Hematopoietic multipotent progenitor cell treated with erythropoietin and hydrocortisone succinate and interleukin-3 and kit ligand, for 4 days (in vitro differentiated cells): ENCODE measurements at places on chromosomes 2 and 18.

GRCh38 chr2:38074764-38075506 lies 1.0 kb downstream of the CYP1B1 start:
- peak; percentile 54 for DNase-seq

GRCh38 chr2:100580367-100581276 lies 17.8 kb downstream of the PDCL3 start:
- peak; percentile 72 for DNase-seq

DNA sequence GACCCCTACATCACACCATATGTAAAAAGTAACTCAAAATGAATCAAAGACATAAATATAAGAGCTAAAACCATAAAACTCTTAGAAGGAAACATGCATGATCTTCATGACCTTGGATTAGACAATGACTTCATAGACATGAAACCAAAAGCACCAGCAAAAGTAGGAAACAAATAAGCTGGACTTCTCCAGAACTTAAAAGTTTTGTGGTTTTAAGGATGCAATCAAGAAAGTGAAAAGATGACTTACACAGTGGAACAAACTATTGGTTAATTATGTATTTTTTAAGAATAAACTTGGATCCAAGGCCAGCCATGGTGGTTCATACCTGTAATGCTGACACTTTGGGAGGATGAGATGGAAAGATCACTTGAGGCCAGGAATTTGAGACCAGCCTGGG lies 150.2 kb downstream of the GALNT1 start:
- no peak for DNase-seq

GRCh38 chr2:175823002-175823706 lies 178.9 kb downstream of the LNPK start:
- DNase-seq, result no peak

GRCh38 chr2:38095996-38096861 lies 20.3 kb upstream of the CYP1B1 start:
- DNase-seq, result peak; percentile 68

GRCh38 chr18:3449512-3450011 lies 410 bp upstream of the TGIF1 start:
- DNase-seq, result no peak

DNA sequence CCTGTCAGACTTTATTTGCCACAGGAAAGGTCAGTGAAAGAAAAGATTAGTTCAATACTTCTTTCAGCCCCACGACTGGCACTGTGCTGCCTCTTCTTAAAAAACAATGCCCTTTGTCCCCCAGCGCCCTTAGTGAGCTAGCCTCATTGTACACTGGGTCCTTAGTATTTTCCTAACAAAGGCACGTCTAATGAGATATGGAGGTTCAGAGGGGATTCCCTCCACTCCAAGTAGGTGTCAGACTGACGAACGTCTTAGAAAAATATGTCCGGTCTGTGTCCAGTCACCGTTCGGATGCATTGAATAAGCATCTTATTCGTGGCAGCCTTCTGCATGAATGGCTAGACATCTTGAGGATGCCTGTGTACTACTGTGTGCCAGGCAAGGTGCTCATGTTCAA lies 1.1 kb downstream of the FECH start:
- DNase-seq, result no peak

- DNase-seq, result no peak
Observed at GRCh38 chr2:166960702-166961270, 72.5 kb downstream of the XIRP2 start.

DNA sequence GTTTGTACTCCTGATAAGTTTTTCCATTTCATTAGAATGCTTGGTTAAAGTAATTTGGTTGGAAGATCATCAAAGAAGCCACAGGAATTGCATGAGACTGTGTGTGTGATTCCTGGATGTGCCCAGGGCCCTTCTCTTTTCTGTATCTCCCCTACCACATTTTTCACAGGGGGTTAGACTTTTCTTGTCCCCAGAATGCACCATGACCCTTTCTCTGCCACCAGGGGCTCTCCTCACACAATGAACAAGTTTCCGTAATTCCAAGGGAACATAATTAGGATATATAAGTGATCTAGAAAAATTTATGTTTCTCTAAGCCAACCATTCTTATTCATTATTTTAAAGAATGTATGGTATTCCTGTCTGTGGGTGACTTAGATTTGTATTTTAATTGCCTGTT lies 291.8 kb downstream of the NEDD4L start:
- DNase-seq, result no peak

GRCh38 chr2:65343386-65343785 lies 89.0 kb downstream of the SPRED2 start:
- no peak for DNase-seq

DNA sequence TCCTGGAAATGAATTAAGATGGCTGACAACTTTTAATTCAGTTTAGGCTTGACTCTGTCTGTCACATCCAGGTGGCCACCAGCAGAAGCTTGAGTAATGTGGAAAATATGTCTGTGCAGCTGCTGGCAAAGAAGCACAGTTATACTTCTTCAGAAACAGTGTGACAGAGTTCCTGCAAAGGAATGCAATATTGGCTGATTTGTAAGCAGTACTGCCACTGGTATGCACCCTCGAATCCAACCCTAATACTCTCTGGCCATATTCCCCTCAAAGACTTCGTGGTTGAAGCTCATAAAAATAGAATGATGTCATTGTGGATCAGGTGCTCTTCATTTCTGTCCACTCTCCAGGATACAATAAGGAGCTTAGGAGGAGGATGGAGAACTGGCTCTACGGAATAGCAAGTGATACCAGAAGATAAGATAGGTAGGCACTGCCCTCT lies 86.2 kb downstream of the METTL8 start:
- peak; percentile 20 for DNase-seq

DNA sequence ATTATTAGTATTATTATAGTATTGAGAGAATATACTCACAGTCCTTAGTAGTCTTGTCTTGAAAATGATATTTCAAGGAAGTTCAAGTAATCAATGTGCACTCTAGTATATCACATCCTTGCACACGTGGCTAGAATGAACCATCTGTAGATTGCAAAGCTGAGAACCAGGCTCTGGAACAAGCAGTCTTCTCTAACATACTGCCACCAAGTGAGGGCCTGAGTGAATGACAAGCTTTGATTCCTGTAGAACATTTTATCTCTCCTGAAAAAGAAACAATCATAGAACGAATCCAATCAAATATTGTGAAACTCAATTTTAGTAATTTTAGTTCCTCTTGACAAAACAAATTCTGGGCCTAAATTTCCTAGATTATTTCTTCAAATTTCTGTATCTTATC lies 55.3 kb upstream of the SULT1C3 start:
- DNase-seq, result peak; percentile 56

- no peak for DNase-seq
Observed at GRCh38 chr18:32629981-32630700, 142.7 kb downstream of the KLHL14 start.

GRCh38 chr2:5984946-5985345 lies 292.8 kb downstream of the SOX11 start:
- no peak for DNase-seq

- DNase-seq, result no peak
Observed at GRCh38 chr2:126048719-126049118, 607.2 kb upstream of the GYPC start.
